ENCODE measurements at places on chromosomes 5 and 9.
A peak's percentile ranks its signal among the peaks of the same experiment; 100 is the strongest.

- no peak for DNase-seq
Measured at GRCh38 chr5:52893105-52893504, 96.0 kb upstream of the ITGA2 start.

GRCh38 chr9:94927762-94928670 is 201.5 kb downstream of the AOPEP start:
- DNase-seq = no peak

DNA sequence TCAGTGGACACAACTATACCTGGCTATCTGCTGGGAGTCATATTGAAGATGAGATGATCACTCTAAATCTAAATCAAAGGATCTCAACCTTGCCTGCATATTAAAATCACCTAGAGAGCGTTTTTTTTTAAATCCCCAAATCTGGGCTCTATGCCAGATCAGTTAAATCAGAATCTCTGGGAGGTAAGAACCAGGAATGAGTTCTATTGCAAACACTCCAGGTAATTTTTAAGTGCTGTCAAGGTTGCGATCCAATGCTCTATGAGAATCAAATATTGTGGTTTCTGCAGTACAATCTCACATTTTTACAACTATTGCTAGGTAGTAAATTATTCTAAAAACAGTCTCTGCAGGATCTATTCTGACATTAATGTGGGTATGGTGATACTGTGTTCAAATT is 202.3 kb upstream of the OR13F1 start:
- DNase-seq = no peak

DNA sequence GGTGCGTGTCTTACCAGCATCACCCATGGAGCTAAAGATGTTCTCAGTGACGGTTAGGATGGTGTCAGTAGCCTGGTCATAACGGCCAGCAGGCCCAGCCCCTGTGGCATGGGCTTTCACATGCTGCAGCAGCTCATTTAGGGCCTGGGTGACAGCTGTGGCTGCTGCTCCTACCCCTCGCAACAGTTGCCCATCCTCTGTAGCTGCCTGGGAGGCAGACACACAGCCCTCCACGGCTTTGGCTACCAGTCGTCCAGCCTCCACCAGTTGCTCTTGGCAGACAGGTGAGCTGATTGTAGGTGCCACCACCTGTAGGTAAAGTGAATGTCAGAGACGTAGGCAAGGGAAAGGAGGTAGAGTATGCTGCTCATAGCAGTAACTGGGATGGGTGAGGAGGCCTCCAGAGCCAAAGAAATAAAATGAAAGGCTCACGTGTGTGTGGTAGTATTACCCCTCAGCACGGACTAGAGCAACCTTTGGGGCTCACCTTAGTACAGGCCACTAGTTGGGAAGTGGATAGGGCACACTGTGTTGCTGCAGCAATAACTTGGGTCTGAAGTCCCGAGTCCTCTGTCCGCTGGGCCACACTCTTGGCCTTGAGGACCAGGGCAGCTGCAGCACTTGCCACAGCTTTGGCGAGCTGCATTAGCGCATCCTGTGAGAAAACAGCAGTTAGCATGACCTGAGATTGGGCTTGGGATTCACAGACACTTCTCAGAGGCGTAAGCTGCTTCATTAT is 14.7 kb downstream of the TLN1 start:
- no peak for DNase-seq

GRCh38 chr9:127174386-127175318 is 52.2 kb upstream of the ANGPTL2 start:
- no peak for DNase-seq

DNA sequence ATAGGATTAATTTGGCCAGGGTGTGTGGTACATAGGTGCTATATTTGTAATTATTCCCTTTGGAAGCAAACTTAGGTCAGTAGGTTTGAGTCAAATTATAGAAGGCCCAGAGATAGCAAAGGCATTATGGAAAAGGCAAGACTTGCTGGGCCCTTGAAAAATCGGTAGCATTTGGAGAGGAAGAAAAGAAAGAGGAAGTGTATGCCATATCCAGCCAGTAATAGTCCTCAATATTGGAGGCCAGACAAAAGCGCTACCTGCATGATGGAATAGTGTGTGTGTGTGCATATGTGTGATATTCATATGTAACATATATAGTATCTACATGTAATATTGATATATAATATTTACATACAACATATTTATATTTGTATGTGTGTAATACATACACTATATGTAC is 146.1 kb downstream of the GHR start:
- no peak for DNase-seq

DNA sequence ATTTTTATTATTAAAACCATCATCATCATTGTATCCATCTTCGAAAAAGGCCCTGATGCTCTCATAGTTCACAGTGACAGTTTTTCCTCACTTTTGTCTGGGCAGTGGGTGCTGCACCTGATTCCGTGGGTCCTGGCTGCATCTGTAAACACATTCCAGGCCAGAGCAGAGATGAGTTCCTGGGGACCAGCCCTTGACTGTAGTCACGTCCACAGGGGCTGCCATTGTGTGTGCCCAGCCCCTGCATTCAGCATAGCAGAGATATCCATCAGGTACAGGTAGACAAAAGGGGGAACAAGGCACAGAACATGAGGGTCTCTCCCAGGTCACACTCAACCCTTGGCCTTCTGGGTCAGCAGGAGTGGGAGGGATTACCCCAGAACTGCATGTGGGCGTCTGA is 189.0 kb downstream of the NR3C1 start:
- DNase-seq = no peak

DNA sequence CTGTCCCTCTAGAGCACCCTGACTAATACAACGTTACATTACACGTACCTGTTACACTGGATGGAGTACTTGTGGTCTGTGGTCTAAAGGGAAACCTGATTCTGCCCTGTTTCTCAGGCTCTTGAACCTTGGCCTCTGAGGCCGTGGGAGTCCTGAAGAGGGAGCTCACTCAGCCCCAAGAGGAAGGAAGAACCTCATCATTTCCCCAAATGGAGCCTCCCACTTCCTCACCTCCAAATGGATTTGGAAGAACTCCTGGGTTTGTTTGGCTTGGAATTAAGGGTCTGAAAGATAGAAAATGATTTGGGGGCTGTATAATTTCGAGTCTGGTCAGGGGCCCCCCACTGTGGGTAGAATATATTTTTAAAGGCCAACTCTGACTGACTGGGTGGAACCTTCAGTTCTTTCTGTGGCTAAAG is 200.2 kb downstream of the SEMA6A start:
- DNase-seq = no peak

DNA sequence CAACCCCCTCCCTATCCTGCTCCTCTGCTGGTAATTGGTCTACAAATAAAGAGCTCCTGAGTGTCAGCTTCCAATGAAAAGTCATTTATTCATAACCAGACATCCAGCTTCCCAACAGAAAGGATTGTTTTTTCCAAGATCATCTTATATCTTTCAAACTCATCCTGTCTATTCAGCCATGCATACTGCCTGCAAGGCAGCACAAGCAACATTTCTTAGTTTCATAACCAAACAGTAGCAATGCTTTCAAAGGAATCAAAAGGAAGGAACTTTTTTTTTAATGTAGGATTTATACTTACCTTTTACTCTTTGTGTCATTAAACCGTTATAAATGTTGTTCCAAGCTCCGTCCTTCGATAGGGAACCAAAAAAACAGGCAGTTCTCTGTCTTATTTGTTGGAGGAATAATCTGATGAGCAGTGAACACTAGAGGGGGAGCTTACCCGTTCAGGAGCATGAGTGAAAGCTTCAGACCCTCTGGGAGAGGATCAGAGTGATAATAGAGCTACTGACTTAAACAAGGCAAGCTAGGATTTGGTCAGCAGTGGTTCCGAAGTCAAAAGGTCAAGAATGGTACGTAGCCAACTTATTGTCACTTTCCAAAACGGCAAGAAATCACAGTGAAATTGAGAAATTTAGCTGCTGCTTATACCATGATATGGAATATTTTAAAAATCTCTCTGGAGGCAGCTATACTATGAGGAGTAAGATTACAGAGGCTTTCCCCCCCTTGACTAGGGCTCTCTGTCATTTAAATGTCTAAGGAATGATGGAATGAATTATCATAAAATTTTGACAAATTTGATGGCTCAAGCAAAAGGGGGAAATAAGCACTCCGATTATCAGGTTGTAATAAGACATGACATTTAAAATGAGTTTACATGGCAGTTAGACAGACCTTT is 892.9 kb downstream of the NR2F1-AS1 start:
- no peak for DNase-seq

DNA sequence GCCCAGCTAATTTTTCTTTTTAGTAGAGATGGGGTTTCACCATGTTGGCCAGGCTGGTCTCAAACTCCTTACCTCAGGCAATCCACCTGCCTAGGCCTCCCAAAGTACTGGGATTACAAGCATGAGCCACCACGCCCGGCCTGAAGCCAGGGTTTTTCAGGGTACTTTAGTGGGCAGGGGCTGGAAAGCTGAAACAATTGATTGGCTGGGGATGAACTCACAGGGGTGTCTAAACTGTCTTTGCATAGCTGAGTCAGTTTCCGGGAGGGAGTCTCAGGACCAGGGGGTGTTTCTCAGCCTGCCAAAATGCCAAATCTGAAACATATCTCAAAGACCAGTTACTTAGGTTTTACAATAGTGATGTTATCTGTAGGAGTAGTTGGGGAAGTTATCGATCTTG is 46.1 kb downstream of the PRUNE2 start:
- DNase-seq = no peak

DNA sequence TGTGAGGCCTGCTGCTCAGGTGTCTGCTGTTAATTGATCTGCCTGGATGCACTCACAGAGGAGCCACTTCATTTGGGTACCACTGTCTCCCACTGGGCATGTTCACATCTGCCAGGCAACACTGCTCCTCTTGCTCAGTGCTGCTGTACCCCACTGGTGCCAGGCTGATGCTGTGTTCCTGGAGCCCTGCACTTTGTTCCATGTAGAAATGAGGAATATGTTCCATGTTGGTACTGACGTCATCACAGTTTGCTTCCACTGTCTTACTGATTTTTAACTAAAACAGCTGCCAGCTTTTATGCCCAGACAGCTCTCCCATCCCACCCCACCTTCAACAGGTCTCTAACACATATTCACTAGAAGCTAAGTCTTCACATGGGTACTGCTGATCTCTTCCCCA is 355.7 kb downstream of the LRRC70 start:
- DNase-seq = no peak

GRCh38 chr9:38334234-38334633 is 58.3 kb upstream of the ALDH1B1 start:
- no peak for DNase-seq

DNA sequence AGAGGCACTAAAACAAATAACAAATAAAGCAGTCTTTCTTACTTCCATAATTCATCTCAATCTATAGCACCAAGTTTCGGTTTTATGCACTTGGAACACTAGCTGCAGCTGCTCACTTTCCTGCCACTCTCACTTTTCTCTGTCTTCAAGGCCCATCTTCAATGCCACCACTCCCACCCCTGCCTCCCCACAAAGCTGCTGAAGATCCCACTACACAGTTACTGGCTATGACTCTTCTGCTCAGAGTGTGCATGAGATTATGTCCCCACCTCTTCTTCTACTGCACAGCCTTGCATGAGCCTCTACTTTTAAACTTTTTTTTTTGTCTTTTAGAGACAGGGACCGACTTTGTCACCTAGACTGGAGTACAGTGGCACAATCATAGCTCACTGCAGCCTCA is 77.4 kb downstream of the SAXO1 start:
- no peak for DNase-seq

DNA sequence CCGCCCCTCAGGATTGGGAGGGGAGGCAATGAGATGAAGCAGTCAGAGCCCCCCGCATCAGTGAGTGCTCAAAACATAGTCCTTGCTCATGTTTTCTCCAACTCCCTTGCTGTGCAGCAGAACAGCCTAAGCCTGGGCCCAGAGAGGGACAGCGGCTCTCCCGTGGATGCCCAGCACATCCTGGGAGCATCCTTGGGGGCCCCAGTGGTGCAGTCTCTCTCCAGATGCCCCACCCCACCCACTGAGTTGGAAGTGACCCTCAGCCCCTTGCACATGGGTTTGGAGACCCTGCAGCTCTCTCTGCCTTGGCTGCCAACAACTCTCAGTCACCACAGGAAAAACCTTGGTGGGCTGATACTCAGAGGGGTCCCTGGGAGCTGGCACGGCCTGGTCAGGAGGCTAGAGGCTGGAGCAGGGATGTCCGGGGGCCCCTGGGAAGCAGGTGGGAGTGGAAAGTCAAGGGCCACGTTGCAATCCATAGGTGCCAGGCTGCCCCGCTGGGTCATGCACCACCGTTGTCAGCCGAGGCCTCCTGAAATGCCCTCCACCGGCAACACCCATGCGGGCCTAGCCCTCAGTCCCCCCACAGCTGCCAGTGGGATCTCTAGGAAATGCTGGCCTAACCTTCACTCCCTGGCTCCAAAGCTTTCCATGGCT is 242.5 kb downstream of the PBX3 start:
- DNase-seq = no peak

- no peak for DNase-seq
Measured at GRCh38 chr9:128634651-128635262, 21.9 kb downstream of the DYNC2I2 start.

GRCh38 chr9:123678878-123679329 is 251.0 kb downstream of the DENND1A start:
- DNase-seq = no peak

DNA sequence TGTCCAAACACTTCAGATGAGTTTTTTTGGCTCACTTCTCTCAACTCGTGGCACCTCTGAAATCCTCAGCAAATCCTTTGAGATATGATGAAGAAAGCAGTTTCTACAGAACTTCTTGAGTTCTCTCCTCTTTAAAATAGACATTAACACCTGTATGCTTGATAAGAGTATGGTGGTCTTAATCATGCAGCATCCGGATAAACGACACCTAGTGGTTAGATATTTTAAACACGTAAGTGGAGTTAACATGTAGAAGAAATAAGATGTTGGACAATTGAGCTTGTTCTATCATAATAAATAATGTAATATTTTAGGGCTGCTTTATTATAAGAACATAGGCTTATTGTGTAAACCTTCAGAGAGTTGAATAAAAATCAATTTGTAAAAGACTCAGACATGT is 324.8 kb downstream of the CYLC2 start:
- peak; percentile 12 for DNase-seq

DNA sequence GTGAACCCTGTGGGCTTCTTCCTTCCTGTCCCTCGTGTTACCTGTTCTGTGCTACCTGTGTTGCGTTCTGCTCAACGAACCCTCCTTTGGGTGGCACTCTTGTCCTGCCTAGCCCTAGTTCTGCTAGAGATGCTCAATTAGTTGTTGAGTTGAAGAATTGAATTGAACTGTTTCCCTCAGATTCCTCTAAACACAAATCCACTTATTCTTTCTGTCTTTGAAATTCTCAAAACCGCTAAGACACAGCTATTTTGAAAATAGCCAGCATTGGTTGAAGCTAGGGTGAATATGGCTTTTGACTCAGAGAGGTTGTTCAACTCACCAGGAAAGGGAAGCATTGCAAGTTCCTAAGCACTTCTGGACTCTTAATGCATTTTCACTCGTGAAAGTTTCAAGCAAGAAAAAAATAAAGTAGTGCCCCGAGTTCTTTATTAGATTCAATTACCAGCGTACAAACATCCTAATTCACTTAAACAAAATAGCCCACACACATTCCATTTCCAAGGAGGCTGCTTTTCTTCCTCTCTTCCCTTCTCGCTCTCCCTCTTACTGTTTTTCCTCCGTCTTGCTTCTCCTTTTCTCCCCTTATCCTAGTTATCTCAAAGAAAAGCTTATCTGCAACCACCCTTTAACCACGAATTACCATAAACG is 642 bp upstream of the ITGA1 start:
- no peak for DNase-seq

Measured in RCC 7860 (cell line).